ENCODE measurements at places on chromosomes 12 and 14.
A peak's percentile ranks its signal among the peaks of the same experiment; 100 is the strongest.

- DNase-seq = no peak
These were observed 88.7 kb downstream of the RIC8B start for GRCh38 chr12:106863189-106863588.

DNA sequence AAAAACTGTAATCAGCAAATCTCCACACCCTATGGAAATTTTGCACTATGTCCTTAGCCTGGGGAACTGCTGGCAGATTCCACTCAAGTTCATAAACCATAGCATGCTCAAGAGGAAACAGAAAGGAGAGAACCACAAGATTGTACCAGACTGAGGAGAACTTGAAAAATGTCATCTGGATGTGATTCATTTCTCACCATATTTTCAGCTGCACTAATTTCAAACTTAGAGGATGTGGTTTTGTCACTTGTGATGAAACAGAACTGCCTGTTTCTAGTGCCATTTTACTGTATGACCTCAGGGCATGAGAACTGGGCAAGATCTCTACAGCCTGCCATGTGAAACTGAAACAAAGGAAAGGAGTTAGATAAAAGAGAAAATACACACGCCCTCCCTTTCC is 1493.1 kb upstream of the FLRT2 start:
- peak; percentile 6 for DNase-seq

DNA sequence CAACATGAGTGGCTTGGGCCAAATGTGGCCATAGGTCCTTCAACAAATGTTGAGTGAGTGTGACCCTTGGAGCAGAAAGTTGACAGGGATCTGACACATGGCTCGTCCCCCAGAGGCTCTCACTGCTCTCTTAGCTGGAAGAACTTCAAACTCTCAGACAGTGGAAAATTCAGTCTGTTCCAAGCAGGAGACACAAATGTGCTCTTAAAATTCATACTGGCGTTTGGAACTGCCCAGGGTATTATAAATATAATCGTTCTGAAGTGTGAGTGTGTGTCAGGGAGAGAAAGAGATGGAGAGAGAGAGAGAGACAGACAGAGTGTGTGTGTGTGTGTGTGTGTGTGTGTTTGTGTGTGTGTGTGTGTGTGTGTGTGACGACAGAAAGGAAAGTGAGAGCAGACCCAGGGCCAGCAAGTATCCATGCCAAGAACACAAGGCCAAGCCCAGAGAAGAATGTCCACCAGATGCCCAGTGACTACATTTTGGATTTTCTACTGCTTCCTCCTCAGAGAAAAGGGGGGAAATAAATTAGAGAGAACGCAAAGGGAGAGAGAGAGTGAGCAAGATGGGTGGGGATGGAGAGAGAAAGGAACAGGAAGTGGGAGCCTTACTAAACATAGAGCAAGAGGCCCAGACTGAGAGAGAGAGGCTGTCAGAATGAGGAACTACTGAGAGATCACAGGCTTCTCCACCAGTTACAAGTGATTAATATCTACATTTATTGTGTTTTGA is 193.6 kb upstream of the NUDT4 start:
- no peak for DNase-seq

- DNase-seq = peak; percentile 57
These were observed 73.8 kb upstream of the ANKS1B start for GRCh38 chr12:100058482-100059029.

- DNase-seq = peak; percentile 57
These were observed 82.1 kb downstream of the B4GALNT3 start for GRCh38 chr12:541676-542324.

GRCh38 chr12:47305464-47305863 is 225.7 kb upstream of the AMIGO2 start:
- DNase-seq = no peak

GRCh38 chr12:127722611-127723010 is 544.4 kb upstream of the TMEM132C start:
- DNase-seq = no peak

DNA sequence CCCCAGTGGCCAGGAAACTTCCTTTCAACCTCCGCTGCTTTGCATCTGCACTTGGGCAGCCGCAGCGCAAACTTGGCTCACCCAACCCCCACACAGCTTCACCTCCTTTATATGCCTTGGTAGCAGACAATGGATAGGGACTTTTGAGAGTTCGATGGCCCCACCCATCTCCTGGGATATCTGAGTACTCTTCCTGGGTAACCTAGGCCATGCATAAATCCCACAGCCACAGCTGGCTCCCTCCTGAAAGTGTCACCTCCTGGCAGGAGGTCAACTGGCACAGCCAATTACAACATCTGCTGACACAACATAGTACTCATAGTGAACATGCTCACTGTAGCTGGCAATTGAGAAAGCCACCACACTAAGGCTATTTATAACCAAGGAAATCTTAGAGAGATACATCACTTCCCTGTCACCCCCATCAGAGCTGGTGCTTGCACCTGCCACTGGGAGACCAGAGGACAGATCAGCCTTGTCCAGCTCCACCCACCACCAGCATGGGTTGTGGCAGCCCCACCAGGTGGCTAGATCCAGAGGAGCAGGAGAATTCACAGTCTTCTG is 410.0 kb downstream of the SYT1 start:
- DNase-seq = no peak

- DNase-seq = no peak
These were observed 79.1 kb downstream of the ZFP36L1 start for GRCh38 chr14:68713782-68714181.

GRCh38 chr12:82554529-82554928 is 132.2 kb upstream of the TMTC2 start:
- DNase-seq = no peak

- no peak for DNase-seq
These were observed 811.5 kb upstream of the SEL1L start for GRCh38 chr14:82345184-82345583.

DNA sequence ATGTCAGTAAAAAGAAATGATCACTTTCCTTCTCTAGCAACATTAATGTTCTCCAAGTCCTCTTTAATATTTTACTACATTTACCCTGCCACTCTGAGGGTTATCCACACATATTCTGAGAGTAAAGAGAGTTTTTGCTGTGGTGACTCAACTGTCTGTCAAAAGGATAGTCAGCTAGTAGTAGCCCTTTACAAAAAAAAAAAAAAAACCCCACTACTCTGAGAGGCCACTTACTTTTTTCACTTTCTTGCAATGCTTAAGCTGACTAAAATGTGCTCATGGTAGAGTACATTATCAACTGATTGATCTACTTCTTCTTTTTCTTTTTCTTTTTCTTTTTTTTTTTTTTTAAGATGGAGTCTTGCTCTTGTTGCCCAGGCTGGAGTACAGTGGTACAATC is 27.6 kb upstream of the PPM1A start:
- no peak for DNase-seq

DNA sequence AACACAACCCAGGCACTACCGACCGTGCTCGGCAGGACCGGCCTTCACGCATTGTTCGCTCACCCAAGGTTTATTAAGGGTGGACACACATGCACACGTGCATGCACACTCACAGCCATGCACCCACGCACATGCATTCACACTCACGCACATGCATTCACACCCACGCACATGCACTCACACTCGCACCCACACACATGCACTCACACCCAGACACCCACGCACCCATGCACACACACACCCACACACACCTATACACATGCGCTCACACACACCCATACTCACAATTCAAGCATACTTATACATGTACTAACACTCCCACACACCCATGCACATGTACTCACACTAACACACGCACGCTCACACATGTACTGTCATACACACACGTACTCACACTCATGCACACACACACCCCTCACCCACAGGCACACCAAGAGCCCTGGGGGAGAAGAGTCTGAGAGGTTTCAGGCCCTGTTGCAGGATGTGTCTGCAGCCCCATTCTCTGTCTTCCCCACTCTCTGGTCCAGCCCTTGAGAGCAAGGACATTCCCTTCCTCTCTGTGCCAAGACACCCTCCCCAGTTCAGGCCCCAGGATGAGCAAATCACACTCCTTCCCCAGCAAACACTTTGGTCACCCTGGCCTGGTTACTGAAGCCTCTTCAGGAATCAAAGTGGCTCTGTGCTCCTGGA is 49.4 kb upstream of the BCL11B start:
- no peak for DNase-seq

DNA sequence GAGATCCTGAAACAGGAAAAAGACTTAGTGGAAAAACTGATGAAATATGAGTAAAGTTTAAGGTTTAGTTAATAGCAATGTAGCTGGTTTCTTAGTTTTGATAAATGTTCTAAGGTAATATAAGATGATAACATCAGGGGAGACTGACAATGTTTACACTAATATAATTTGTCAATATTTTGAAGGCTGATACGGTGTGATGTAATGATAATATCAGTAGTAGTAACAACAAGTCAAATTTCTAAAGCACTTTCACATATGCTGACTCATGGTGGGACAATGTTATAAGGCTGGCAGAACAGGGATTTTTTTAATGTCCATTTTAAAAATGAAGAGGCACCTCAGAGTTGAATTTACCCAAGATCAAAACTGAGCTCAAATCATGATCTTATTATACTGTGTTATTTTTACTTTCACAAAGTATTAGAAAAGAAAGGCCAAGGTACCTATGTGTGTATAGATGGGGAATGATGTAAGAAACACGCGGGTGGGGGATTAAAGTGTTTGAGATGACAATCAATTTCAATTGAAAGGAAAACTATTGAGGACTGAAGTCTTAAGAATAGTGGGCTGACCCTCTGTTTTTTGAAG is 2.4 kb upstream of the FLRT2 start:
- no peak for DNase-seq

DNA sequence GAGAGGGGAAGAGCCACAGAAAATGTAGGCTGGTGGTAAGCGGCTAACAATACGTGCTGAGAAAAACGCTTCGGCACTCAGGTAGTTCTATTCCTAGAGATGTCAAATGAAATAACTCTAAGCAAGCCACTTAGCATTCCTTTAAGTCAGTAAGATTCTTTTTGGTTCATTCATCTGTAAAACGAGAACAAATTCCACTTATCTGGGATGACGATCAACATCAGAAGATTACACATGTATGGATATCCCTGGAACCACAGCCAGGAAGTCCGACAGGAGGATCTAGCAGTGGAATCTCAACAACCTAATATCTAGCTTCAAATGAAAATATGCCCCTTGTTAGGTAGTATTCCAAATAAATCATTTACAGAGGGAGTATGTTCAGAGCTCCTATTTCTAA is 74.6 kb upstream of the CDKN3 start:
- DNase-seq = no peak

DNA sequence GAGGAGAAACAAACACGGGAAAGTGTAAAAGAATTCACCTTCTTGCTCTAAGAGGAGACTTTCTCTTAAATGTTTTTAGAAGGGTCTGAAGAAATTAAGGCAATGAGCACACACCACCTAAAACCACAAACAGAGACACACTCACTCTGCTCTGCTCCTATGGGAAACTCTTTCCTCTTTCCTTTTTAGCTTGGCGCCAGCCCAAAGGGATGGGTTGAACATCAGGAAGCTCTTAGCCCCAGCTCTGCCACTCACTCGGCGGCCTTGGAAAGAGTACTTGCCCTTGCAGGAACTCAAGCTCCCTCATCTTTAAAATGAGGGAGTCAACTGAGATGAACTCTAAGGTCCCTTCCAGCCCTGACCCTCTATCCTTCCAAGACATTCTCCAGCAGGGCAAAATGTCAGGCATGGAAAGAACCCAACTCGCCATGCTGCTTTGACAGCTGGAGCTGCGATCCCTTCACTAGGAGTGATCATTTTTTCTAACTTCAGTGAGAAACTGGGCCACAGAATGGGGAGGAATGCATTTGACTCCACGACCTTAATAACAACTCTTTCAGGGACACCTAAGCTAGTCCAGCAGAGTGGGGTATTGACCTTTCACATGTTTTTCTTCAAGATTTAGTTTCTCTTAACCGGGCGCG is 980 bp upstream of the RNASE8 start:
- no peak for DNase-seq

DNA sequence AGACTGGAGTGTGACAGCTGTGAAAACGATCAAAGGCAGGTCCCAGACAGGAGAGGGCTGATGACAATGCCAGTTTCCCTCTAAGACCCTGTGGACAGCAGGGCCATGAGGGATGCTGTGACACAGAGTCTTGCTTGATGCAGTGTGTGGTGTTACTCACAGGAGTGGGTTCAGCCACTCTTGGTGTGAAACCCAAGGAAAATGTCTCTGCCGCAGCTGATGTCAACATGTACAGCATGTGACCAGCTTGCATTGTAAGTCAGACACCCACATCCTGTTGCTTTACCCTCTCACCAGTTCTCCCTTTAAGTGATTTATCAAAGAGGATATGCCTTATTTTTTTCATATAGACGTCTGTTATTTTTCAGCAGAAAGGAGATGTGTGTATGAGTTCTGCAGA is 268.6 kb downstream of the BTG1 start:
- no peak for DNase-seq

- no peak for DNase-seq
These were observed 270.8 kb downstream of the FOXG1 start for GRCh38 chr14:29037411-29037810.

GRCh38 chr14:64684091-64684490 is 20.1 kb upstream of the PLEKHG3 start:
- DNase-seq = no peak

DNA sequence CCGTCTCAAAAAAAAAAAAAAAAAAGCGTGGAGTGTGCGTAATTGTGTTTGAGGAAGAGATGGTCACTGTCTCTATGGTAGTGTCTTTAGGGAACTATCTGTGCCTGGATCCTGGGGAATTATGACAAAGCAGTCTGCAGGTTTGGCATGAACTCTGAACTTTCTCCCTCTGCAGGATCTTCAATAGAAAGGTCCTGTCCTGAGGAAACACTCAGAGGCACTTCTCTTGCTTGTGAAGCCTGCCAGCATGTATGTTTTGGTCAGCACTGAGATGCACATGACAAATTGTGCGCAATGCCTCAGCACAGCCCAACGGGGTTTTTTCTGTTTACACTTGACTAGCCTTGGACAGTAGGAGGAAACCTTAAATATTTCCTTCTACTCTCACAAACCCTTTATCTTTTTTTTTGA is 46.6 kb downstream of the ATF7 start:
- no peak for DNase-seq

DNA sequence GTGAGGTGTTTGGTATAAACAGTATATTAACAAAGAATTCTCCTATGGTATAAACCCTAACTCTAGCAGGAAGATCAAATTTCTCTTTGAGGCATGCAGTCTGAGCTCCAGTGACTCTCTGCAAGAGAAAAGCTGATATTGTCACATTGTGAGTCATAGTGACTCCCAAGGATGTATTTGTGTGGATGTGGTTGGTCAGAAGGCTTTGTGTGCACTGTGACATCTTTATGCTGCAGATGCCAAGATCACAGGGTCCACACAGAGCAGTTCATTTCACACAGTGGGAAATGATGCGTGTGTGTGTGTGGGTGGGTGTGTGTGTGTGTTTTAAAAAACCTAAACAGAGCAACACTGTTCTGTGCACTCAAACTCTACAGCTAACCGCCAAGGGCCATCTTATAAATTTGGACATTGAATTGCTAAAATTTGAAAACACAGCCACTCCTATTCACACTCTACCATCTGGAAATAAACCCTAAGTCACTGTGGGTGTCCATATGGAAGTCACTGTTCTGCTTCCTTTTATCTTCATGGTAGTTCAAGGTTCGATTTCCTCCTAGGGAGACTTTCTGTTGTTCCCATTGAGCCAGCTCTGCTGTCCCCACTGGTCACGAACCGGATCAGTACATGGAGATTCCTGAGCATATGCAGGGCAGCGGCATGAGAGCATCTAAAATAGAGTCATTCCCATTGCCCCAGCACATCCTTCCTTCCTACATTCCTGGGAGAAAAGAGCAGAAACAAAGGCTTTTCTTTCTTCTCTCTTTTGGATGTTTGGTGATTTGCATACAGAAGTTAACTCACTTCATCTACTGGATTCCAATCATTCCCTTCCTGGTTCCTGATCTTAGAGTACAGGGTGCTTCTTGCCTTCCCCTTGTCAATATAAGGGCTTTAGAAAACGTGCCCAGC is 727.6 kb downstream of the DIO2 start:
- no peak for DNase-seq

GRCh38 chr12:10701131-10701681 is 21.9 kb downstream of the YBX3 start:
- no peak for DNase-seq

Data from T47D (cell line).